ENCODE measurements at places on chromosomes 13 and 19.
A peak's percentile ranks its signal among the peaks of the same experiment; 100 is the strongest.

DNA sequence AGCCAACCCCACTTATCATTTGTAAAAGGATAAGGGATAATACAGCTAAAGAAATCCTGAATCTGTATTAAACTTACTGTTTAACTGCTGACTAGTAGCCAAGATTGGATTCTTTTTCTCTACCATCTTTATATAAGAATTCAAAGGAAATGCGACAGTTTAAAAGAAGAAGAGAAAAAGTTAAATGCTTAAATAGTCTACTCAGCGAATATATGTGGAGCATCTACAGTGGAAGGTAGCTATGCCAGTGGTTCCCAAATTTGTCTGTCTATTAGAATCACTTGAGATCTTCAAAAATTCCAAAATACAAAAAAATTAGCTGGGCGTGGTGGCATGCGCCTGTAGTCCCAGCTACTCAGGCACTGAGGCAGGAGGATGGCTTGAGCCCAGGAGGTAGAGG is 60.8 kb upstream of the KLF5 start:
- DNase-seq = no peak

GRCh38 chr19:43353606-43354304 is at the start of gene CD177:
TSS of gene CD177 (plus strand) at chr19:43353686. CDS start at chr19:43353715, 29 bp downstream.
- no peak for DNase-seq

DNA sequence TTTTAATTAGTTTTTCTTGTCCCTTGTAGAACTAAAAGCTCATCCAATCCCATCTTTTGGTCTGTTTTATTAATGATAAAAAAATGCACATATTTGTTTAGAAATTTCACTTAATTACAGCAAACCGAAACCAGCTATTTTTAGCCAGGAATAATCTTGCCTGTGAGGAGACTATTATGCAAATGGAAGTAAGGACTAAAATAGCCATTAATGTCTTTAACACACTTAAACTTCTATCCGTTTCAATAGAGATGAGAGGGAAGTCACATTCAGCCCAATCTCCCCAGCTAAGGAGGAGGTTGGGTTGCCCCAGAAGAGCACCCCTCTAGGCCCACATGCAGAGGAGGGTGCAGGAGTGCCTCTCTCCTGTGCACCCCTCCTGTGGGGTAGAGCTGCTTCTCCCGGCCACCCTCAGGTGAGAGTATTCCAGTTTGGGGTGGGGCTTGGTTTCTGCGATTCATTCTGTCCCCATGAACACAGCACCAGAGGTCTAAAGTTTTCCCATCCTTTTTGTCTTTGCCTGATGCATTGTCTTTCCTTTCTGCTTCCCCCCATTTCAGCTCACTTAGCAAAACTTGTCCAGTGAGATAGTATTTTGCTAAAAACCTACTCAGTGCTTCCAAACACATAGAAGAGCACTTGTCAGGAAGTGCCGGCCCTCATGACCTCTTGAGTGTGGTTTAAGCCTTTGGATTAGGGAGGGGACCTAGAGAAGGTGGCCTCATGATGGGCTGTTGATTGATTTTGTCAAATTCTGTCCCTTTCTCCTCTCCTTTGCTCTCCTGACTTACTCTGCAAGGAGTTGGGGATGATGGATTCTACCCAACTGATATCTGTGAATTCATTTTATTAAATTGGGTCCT is 28.2 kb downstream of the FGF9 start:
- no peak for DNase-seq

DNA sequence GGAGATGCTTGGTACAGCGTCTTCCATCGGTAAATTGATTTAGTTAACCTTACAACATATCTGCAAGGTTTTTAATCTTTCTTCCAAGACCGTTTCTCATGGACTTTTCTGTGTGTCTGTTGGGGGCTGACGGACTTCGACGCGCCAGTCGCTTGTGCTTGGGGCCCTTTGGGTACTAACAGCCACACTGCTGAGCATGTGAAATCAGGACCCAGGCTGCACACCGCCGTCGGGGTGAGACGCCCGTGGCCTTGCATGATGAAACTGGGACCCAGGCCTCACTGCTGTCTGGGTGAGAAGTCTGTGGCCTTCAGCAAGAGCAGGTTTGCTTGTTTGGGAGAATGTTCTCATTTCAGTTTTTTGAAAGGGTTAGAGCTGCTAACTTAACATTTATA is 9.8 kb downstream of the ATP4B start:
- no peak for DNase-seq

- DNase-seq = peak; percentile 97
These were observed 194.6 kb downstream of the POSTN start for GRCh38 chr13:37403776-37404527.

- peak; percentile 50 for DNase-seq
These were observed 43.9 kb downstream of the CERS4 start for GRCh38 chr19:8252922-8253589.

GRCh38 chr13:21895779-21896178 is 224.9 kb downstream of the FGF9 start:
- no peak for DNase-seq

DNA sequence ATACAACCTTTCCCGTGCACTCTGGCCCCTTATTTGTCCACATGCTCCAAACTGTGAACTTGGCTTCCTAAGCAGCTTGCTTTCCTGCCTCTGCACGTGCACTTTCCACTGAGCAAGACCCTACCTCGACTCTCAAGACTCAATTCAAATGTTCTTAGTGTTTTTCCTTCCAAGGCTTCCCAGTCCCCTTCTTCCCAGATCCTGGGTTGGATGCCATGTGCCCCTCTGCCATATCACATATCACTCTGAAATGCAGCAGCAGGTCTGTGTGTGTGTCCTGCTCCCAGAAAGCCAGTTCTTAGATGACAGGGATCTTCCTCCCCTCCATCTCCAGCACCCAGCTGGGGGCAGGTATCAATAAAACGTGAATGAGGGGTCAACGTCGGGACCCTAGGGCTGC is 3.0 kb downstream of the ZNF557 start:
- DNase-seq = no peak

DNA sequence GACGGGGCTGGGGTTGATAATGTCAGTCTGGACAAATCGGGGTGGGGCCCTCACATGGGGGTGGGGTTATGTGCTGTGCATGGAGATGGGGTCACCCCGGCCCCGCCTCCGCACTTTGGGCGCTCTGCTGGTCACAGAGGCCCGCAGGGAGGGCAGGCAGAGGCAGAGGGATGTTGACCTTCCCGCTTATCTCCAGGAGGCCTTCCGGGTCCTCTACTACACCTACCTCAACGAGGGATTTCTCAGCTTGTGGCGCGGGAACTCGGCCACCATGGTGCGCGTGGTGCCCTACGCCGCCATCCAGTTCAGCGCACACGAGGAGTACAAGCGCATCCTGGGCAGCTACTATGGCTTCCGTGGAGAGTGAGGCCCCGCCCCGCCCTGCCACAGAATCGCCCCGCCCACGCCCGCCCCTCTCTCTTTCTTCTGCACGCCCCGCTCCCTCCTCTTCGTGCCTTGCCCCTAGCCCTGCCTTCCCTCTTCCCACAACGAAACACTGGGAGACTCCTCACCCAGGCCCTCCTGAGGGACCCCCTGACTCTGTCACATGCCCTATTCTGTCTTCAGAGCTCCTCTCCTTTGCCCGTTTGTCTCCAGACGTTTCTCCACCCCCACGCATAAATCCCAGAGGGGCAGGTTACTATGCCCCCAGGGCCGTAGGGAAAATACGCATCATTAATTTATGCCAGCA is 32.8 kb downstream of the TMEM161A start:
- DNase-seq = no peak

- no peak for DNase-seq
These were observed 168.9 kb downstream of the UQCRFS1 start for GRCh38 chr19:29044037-29044436.

- no peak for DNase-seq
These were observed 5.7 kb upstream of the SPACA4 start for GRCh38 chr19:48600679-48601417.

GRCh38 chr13:23500849-23501248 is 67.3 kb upstream of the SACS start:
- no peak for DNase-seq

GRCh38 chr19:15318241-15318691 is 14.1 kb downstream of the BRD4 start:
- no peak for DNase-seq

DNA sequence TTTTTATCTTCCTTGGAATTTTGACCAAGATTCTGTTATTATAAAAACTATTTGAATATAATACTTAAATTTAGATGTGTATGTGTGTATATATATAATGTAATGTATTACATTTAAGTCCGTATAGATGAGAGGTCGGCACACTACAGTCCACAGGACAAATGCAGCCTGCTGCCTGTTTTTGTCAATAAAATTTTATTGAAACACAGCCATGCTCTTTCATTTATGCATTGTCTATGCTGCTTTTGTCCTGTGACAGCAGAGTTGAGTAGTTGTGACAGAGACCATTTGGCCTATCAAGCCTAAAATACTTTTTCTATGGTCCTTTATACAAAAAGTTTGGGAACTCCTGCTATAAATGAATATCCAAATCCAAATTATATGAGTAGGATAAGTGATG is 69.7 kb downstream of the PCCA start:
- DNase-seq = no peak

GRCh38 chr19:2139385-2140137 is 11.8 kb downstream of the AP3D1 start:
- no peak for DNase-seq

DNA sequence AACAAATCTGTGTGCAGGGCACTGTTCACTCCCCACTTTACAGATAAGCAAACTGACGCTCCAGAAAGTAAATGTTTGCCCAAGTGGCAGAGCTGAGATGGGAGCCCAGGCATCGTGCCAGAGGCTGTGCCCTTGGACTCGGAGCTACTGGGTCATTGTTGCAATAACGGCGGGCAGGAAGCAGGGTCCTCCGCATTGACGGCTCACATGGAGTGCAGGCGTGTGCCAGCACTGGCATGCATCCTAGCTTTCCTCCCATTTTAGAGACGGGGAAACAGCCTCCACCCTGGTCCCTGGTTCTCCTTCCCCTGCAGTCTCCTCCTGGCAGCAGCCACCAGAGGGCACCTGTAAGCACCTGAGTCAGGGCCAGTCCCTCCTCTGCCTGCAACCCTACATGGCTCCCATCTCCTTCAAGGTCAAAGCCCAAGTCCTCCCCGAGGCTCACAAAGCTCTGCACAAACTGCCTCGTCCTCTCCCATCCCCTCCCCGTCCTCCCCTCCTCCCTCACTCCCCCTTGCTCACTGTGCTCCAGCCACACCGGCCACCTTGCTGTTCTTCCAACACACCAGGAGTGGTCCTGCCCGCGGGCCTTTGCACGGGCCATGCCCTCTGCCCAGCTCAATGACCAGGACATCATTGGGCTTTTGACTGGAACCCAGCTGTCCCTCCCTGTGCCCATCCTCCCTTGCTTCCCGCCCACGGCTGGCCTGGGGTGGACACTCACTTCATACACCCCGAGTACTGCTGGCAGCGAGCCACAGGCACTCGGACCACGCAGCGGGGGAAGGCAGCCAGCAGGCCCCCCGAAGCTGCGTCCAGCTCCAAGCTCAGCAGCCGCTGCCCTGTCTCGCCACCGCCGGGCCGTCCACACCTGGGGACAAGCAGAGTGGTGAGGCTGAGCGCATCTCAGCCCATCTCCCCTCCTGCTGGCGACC is 7.7 kb upstream of the LRG1 start:
- no peak for DNase-seq

DNA sequence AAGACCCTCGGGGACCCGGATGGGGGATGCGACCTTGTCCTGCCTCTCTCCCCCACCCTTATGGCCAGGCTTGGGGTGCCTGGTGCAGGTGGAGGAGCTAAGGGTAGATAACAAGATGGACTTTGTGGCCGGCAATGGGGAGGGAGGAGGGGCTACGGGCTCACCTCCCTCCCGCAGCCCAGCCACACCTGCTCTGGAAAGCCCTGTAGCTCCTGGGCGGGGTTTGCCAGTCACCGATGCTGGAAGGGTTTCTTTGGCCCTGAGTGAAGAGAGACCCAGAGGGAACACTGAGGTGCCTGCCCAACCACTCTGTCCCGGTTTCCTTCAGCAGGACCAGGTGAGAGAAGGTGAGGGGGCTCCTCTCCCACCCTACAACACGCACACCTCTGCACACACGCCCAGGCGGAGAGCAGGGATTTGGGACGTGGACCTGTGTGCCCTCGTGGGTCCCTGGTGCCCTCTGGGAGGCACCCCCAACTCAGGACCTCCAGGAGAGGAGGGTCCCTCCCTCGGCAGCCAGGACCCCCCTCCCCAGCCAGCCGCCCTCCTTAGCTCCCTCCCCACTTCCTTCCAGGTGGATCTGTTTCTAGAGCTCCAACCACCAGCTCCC is at the start of gene FUT2:
Gene FUT2, plus strand, starts transcription at position 229 of the 610 bp plus-strand sequence. CDS start 6,986 bp downstream, outside the sequence.
- no peak for DNase-seq

Data from astrocyte of the cerebellum (primary cell).